Activated CD4-positive, alpha-beta T cell treated with anti-CD3 and anti-CD28 coated beads, Interleukin-2, Interleukin-4, amounts not matched to agents 100 ng/mL and 50 ng/mL, durations not matched to agents 16 hours and 8 hours (primary cell): ENCODE measurements at places on chromosomes 5 and 9.

DNA sequence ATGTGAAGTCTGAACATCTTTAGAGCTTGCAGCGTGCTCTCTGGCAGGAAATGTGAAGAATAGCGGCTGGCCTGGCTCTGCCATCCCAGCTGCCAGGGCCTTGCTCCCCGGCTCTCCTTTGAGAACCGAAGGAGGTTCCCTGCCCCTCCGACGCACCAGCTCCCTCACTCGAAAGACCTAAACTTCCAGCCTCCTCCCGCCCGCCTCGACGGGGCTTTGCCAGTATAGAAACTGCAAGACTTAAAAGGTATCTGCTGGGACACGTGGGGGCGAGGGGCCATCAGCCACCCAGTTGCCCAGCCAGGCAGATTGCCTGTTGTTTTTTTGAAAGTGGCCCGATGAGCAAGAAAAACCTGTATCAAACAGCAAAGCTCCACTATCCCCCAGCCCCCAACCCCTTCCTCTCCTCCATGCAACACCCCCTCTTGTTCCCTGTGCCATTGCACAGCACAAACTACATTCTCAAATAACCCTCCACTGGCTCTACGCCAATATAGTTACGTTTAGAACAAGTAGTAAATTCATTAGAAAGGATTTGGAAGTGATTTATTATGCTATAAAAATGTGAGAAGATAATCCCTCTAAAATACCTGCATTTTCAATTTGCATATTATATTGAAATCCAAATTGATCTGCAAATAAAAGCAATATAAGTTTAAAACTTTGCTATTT, 331.9 kb downstream of the MED10 start:
- no peak for DNase-seq

DNA sequence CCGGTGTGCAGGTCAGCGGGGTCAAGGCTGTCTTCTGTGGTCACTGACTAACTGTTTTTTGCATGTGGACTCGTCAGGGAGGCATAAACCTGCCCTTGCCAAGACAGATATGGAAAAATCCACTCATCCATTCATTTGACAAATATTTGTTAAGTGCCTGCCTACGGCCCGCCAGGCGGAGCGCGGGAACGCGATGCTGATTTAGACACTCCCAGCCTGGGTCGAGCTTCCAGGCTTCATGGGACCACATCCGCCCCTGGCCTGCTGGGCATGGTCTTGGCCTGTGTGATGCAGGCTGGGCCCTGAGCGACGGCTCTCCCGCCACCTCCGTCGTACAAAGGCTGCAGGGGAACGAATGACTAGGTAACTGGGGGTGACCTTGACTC, 18.1 kb downstream of the MYMK start:
- no peak for DNase-seq

DNA sequence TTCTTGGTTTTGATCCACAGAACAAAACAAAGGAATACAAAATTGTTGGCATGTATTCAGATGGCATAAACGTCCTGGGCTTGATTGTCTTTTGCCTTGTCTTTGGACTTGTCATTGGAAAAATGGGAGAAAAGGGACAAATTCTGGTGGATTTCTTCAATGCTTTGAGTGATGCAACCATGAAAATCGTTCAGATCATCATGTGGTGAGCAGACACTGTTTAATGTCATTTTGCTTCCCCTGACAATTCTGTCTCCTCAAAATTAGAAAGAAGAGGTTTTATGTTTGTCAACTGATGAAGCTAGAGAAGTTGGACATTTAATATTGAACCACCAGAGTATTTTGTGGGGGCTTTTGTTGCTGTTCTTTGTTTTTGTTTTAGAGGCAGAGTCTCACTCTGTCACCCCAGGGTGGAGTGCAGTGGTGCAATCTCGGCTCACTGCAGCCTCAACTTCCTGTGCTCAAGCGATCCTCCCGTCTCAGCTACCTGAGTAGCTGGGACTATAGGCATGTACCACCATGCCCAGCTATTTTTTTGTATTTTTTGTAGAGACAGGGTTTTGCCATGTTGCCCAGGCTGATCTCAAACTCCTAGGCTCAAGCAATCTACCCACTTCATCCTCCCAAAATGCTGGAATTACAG, 82.0 kb downstream of the SLC1A1 start:
- no peak for DNase-seq

DNA sequence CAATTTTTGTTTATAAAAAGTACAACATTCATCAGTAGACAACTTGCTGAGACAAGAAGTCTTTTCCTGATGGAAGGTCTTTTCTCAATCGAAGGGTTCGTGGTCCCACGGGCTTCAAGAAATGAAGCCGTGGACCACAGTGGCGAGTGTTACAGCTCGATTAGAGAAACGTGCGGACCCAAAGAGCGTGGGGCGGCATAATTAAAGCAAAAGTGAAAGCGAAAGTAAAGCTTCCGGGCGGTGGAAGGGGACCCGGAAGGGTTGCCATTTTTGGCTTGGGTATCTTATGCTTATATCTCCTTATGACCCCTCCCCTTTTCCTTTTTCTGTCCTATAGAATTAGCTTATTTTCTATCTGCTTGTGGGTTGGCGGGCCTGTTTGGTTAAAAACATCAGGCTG, 2309.4 kb upstream of the ACO1 start:
- no peak for DNase-seq

GRCh38 chr5:38036765-38037164, 196.9 kb upstream of the GDNF start:
- no peak for DNase-seq

DNA sequence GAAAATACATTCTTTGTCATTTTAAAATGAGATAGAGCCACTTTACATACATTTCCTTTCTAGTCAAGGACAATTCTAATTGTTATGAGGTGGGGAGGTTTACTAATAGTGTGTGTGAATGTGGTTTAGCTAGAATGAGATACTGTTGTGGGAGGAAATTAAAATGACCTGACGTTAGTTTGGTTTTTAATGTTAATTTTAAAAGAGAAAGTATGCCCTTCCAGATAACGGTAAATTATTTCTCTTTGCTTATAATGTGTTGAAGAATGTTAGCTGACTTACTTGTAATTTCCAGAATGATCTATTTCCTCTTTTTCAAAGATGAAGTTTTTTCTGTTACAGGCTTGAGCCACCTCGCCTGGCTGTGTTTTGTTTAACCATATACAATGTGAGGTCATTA, 1.7 kb upstream of the TAF7 start:
- DNase-seq, result no peak

DNA sequence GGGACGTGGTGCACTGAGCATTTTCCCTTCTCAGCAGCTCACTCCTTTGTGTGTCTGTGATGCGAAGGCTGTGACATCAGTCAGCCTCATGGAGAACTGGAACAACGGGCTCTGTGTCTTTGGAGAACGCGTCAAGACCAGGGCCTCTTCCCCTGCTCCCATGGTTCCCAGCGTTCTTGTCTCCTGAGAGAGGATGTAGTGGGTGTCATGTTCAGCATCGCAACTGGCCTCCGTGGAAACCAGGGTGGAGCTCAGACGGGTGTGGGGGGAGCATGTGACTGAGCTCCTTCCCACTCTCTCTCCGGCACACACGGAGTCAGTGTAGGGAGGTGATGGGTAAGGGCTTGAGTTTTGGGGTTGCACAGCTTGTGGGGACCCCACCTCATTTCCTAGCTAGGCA, 59.7 kb downstream of the TENT4A start:
- no peak for DNase-seq

DNA sequence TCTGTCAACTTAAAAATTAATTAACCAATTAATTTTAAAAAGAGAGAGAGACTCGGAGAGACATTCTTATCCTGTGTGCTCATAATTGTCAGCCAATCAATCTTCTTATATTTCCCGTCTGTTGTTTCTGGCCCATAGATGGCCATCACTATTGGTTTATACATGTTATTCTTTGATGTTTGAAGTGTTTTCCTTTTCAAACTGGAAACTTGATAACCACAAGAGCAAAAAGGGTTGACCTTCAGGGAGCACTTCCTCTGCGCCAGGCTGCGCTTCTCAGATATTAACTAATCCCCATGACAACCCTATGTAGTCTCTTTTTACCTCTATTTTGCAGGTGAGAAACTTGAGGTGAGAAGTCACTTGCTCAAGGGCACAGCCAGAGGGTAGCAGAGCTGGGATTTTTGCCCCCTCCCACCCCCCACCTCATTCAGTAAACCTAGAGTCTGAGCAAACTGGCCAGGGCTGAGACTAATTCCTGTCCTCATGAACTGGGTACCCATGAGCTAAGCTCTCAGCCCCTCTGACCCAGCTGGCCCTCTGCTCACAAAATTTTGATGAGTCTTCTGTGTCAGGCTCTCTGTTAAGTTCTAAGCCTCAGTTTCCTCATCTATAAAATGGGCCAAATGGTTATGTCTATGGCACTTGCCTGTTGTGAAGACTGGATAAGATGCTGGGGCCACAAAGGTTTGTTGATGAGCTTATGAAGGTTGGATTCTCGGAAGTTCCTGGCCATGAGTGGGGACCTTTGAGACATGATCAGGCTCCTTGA, 86.0 kb upstream of the SH3PXD2B start:
- no peak for DNase-seq

DNA sequence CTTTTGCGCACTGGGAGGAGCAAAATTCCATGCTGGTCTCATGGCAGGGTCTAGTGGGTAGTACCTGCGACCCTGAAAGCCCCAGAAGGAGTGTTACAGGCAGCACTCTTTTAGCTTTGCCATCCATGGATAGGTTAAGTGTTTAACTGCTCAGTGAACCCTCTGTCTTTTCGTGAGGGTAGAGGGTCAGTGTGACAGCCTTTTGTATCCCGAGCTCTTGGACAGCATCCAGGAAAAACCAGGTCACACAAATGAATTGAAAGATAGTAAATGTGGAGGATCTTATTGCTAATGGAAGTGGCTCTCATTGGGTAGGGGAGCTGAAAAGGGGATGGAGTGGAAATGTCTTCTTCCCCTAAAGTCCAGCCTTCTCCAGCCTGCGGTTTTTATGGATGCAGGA, 57.8 kb upstream of the CCDC112 start:
- no peak for DNase-seq

GRCh38 chr9:105329719-105330062, 85.2 kb downstream of the SLC44A1 start:
- DNase-seq, result no peak

DNA sequence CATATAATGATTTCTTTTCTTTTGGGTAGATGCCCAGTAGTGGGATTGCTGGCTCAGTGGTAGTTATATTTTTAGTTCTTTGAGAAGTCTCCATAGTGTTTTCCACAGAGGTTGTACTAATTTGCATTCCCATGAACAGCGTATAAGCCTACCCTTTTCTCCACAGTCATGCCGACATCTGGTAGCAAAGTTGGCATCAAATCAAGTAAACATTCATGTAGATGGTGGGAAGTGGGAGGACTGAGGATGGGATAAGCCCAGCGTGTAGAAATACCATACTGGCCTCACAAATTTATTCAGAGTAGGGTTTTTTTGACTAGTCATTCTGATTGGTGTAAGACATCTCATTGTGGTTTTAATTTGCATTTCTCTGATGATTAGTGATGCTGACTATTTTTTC, 115.4 kb downstream of the EGFLAM start:
- no peak for DNase-seq

GRCh38 chr9:107810461-107810961, 320.9 kb upstream of the KLF4 start:
- DNase-seq, result no peak

- DNase-seq, result no peak
Observed at GRCh38 chr5:82115858-82116257, 144.0 kb downstream of the ATG10 start.

DNA sequence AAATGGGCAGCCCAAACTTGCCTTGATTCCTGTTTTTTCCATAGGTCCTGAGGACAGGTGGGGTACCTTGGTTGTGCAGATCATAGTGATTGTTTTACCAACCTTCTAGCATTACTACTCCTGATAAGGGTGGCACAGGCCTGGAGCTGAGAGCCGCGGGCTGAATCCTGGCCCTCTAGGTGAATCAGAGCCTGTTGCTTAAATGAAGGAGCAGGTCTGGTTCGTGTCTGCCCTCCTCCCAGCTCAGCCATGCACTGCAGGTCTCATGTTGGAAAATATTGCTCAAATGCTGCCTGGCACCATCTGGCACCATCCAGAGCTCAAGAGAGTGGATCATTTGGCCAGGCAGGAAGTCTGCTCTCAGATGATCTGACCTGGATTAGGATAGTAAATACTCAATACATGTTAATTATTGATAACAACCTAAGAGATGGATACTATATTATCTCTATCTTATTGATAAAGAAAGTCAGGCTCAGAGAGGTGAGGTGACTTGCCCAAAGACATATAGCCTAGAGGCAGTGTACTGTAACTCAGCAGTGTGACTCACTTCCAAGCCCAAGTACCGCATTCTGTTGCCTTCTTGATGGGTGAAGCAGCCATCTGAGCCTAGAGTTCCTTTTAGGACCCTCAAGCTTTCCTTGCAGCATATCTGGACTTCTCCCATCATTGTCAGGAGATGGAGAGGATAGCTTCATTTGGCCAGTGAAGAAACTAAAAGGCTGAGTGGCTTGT, 104.3 kb upstream of the PITX1 start:
- DNase-seq, result no peak

DNA sequence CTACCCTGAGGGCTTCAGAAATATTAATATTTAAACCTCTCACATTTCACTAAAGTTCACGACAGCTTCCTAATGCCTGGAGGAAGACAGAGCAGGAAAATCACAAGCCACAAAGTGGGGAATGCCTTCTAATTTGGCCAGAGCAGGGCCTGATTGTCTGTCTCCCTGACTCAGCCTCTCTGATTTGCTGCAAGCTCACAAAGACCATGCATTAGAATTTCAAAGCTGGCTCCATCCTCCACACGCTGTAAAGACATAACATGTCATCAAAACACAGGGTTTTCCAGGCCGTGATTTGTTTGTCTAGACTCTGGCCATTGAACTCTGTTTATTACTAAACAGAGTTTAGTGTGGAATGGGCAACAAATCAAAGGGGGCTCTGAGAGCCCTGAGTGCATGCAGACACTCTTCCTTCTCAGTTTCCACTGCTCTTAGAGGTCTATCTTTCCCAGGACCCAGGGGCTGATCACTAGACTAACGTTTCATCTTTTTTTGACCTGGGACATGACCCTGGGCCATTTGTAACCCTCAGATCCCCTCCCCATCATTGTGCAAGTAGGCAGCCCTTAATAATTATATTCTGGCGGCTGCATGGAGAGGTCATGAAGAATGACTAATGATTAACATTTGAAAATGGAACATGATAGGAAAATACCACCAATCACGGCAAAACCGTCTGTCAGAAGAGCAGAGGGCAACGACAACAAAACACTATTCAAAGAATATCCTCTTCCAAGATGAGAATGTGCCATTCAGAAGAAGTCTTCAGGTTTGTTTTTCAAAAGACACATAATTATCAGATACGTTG, 140.2 kb downstream of the ENC1 start:
- no peak for DNase-seq

GRCh38 chr5:167573370-167574127, 717.9 kb upstream of the WWC1 start:
- DNase-seq, result no peak
